A549 treated with CORT108297 at 1 μM for 4 hours (cell line): ENCODE measurements at places on chromosomes 3 and 15. TPM values are rescaled to one million over a fixed set of nuclear protein-coding genes. Genes with fewer than 3 reads are reported as not detected.

Gene SNRK
- 3.5 to 4.8 TPM (median 4.3 TPM) in 5 replicates for total RNA-seq

Gene GOLGA8Q
- 0.07 to 0.18 TPM in 2 of 5 replicates, not detected in the others for total RNA-seq

Gene MTHFS
- total RNA-seq: 74.4 to 102 TPM (median 80.2 TPM) in 5 replicates

Gene GOLGA8B
- 14.7 to 21.4 TPM (median 16.9 TPM) in 5 replicates for total RNA-seq

Gene GOLGA6A
- 0.05 to 0.10 TPM (median 0.06 TPM) in 4 of 5 replicates, not detected in the other for total RNA-seq

Gene GATA2
- total RNA-seq: 3.6 to 5.4 TPM (median 4.4 TPM) in 5 replicates

Gene TNFSF10
- 0.09 to 0.22 TPM (median 0.14 TPM) in 5 replicates for total RNA-seq

Gene ACAD9
- 22.9 to 25.5 TPM (median 24.8 TPM) in 5 replicates for total RNA-seq

Gene ST3GAL6
- total RNA-seq: 0.64 to 1.4 TPM (median 0.87 TPM) in 5 replicates

Gene GPR62
- not detected in 5 replicates for total RNA-seq

Gene CCDC174
- total RNA-seq: 10.6 to 16.6 TPM (median 11.5 TPM) in 5 replicates

Gene ARRDC4
- 0.15 to 0.24 TPM (median 0.21 TPM) in 5 replicates for total RNA-seq

Gene SLC28A1
- total RNA-seq: 0.05 TPM in 2 of 5 replicates, not detected in the others

Gene SLC38A3
- total RNA-seq: 0.02 to 0.23 TPM (median 0.08 TPM) in 4 of 5 replicates, not detected in the other

Gene ZNF774
- 0.53 to 1.0 TPM (median 0.61 TPM) in 5 replicates for total RNA-seq

Gene A4GNT
- not detected in 5 replicates for total RNA-seq

Gene GPR87
- total RNA-seq: 1.4 to 1.8 TPM (median 1.7 TPM) in 5 replicates

Gene ACOX2
- total RNA-seq: 6.1 to 11.1 TPM (median 9.7 TPM) in 5 replicates

Gene CLDN1
- total RNA-seq: 21.1 to 29.3 TPM (median 26.0 TPM) in 5 replicates

Gene FEZF2
- total RNA-seq: not detected in 5 replicates

Gene SPINT1
- 0.85 to 1.0 TPM (median 0.88 TPM) in 5 replicates for total RNA-seq

Gene EBLN2
- total RNA-seq: 0.37 to 0.67 TPM (median 0.50 TPM) in 5 replicates

Gene PPP1R14D
- total RNA-seq: 0.10 to 0.28 TPM in 2 of 5 replicates, not detected in the others

Gene PLAAT1
- total RNA-seq: 0.09 to 0.14 TPM in 2 of 5 replicates, not detected in the others

Gene STAB1
- 0.03 to 0.05 TPM in 2 of 5 replicates, not detected in the others for total RNA-seq

Gene TIPARP
- total RNA-seq: 38.0 to 63.7 TPM (median 44.9 TPM) in 5 replicates

Gene FANCI
- 48.9 to 64.4 TPM (median 58.6 TPM) in 5 replicates for total RNA-seq

Gene SPTSSB
- 0.07 TPM in 1 of 5 replicates, not detected in the others for total RNA-seq
